ENCODE measurements at places on chromosomes 5 and 9.

DNA sequence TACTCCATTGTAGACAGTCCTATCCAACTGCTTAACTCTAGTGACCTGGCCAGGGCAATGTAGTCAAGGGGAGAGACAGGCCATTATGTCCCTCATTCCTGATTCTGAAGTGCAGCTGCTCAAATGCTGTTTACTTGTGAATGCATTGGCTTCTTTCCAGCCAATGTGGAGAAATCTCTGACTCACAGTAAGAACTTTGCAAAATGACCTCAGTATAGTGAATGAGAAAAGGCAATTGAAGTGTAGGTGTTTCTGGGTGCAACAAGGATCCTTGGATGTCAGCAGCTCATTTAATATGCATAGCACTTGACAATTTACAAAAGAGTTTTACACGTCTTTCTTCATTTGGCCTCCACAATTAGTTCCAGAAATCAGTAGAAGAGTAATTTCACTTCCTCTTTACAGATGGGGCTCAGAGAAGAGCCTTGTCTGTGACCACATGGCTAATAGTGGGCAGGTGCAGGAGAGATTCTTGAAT lies 367.2 kb downstream of the OSTF1 start:
- DNase-seq: peak; percentile 50

DNA sequence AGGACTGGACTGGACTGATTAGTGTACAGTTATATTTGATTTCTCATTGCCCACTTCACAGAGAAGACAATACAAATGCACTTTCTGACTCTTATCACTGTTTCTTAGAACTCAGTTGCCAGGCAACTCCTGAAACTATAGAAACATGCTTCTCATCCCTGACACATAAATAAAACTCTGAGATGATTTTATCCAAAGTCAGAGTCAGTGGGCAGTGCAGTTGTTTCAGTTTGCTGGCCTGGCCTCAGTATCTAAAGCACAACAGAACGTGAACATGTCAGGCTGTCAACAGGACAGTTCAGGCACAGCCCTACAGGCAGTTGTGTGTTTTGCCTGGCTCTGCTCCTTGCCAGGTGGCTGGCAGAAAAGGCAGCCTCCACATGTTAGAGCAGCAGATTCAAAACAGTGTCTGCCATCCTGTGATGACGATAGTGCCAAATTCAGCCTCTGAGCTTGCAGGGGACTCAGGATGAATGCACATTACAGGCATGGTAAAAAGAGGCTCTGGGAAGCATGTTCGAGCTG lies 65.1 kb upstream of the CCDC152 start:
- DNase-seq: peak; percentile 60

- peak; percentile 36 for DNase-seq
Measured at GRCh38 chr5:171578829-171579491, 159.5 kb downstream of the FGF18 start.

GRCh38 chr5:137231540-137231939 lies 267.6 kb downstream of the SPOCK1 start:
- DNase-seq: peak; percentile 27

- DNase-seq: peak; percentile 1
Measured at GRCh38 chr9:10479172-10479571, 133.6 kb downstream of the PTPRD start.

DNA sequence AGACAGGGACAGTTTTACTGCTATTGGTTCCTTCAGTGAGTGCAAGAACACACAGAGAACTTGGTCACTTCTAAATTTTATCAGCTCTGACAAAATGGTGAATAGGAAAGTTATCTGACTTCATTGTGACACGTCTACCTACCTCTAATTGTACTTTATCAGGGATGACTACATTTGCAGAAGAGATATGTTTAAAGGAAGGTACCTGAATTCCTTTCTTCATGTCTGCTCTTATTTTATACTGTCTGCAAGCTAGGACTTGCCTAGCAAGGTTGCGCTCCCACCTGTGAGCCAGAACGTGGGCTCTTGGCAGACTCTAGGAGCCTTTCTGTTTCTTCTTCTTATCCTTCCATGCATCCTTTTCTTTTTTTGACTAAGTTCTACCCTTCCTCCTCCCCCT lies 1.6 kb downstream of the SLC27A6 start:
- DNase-seq: no peak

DNA sequence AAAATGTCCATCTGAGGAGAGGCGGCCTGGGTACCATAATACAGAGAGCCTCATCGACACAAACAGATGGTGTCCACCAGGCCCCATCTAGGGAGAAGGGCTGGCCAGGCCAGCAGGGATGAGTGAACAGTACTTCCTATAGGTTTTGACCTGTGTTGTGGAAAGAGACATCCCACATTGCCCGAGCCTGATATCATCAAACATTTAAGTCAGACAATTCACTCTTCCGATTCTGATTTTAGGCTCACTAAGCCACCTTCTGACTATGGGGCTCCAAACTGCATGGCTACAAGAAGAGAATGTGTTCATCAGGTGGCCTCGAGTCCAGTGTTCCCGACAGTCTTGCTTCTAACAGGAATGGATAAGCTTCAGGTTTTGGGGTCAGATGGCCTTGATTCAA lies 38.9 kb downstream of the SLC22A5 start:
- DNase-seq: no peak

DNA sequence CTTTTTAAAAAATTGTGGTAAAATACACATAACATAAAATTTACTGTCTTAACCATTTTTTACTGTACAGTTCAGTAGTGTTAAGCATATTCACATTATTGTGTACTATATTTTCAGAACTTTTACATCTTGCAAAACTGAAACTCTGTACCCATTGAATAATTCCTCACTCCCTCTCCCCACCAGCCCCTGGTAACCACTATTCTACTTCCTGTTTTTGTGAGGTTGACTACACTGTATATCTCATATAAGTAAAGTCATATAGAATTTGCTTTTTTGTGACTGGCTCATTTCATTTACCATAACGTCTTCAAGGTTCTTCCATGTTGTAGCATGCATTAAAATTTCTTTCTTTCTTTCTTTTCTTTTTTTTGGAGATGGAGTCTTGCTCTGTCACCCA lies 87.0 kb downstream of the LNPEP start:
- DNase-seq: no peak

- no peak for DNase-seq
Measured at GRCh38 chr9:135574331-135574730, 12.8 kb downstream of the PAEP start.

DNA sequence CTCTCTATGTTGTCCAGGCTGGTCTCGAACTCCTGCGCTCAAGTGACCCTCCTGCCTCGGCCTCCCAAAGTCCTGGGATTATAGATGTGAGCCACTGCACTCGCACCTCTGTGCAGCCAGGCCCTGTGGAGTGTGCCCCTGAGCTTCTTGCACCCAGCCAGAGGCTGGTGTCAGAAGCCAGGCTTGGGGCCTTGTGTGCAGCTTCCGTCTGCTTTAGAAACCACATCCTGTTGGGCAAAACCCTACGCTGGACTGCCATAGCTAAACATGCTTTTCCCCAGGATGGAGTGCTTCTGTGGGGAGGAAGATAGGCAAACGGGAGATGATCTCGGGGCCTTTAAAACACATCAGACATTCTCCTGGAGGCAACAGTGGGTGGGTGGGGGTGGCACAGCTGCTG lies 40.1 kb downstream of the PRRT1B start:
- no peak for DNase-seq

DNA sequence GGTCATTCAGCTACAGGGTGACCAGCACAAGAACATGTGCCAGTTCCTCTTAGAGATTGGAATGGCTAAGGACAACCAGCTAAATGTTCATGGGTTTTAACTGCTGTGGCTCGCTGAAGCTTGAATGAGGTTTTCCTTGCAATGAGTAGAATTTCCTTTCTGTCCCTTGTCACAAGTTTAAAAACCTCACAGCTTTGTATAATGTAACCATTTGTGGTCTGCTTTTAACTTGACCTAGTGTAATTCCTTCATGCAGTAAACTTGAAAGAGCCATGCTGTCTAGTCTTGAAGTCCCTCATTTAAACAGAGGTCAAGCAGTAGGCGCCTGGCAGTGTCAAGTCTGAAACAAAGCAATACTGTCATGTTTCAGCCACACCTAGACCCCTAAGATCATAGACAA lies 181.3 kb upstream of the DMRT1 start:
- no peak for DNase-seq

GRCh38 chr9:22201256-22201655 lies 192.2 kb upstream of the CDKN2B start:
- peak; percentile 52 for DNase-seq

GRCh38 chr5:124655251-124655917 lies 91.1 kb downstream of the ZNF608 start:
- peak; percentile 62 for DNase-seq

DNA sequence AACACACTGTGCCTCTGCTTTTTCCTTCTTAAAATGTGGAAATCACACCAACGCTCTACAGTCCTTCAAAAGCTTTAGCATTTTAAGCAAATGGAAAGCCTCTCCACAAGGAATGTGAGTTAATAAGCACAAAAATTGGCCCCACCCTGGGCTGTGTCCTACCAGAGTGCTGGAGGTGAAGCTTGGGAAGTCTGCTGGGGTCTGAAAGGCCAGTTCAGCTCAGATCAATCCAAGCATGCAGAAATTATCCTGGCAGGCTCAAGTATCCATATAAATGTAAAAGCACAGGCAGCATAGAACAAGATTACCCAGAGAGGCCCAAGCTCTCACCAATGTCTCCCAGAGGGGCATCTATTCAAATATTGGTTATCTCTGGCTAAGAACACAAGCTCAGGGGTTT lies 98.5 kb downstream of the ESM1 start:
- DNase-seq: no peak

- DNase-seq: no peak
Measured at GRCh38 chr9:18768951-18769622, 263.9 kb downstream of the SAXO1 start.

DNA sequence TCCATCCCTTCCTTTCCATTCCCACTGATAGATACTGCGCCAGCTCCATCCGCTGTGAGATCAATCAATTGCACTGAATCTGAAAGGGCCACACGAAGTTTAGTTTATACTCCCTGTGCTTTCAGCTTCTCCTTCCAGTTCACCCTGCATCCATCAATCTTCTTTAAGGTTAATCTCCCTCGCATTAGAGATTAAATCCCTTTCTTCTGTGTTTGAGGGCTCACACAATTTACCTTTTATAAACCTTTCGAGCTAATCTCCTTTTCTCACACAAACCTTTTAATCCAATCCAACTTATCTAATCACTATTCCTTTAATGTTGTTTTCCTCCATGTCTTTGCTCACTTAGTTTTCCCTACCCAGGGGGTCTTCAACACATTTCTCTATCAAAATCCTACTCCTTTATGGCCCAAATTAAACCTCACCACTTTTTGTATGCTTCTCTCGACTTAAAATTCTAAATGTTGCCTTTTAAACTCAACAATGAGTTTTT lies 64.6 kb upstream of the HAPLN1 start:
- DNase-seq: no peak

DNA sequence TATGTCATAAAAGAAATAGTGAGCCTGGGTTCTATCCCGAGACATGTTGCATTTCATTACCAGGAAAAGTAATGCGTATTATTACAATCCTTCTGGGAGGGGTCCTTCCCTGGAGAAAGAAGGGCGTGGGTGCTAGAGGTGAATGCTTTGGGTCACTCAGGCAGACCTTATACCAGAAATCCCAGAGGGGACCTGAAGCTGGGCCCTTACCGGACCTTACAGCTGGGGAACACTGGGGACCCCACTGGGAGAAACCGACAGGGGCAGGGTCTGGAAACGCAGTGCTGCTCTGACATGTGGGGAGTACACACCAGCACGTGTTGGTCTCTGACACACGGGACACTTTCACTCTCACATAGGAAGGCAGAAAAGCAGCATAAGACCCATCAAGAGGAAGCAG lies 71.3 kb downstream of the LMNB1 start:
- DNase-seq: no peak
